Activated T-helper 1 cell treated with anti-CD3 and anti-CD28 coated beads, Interleukin-12 subunit alpha, Interleukin-12 subunit beta, Interleukin-2, Interleukin-4 antibody, amounts not matched to agents 30 ng/mL and 10 ng/mL and 1 ng/mL, durations not matched to agents 14 hours and 24 hours and 36 hours (primary cell): ENCODE measurements at places on chromosomes 6 and 20. TPM values are rescaled to one million over a fixed set of nuclear protein-coding genes. Genes with fewer than 3 reads are reported as not detected.
A peak's percentile ranks its signal among the peaks of the same experiment; 100 is the strongest.

DNA sequence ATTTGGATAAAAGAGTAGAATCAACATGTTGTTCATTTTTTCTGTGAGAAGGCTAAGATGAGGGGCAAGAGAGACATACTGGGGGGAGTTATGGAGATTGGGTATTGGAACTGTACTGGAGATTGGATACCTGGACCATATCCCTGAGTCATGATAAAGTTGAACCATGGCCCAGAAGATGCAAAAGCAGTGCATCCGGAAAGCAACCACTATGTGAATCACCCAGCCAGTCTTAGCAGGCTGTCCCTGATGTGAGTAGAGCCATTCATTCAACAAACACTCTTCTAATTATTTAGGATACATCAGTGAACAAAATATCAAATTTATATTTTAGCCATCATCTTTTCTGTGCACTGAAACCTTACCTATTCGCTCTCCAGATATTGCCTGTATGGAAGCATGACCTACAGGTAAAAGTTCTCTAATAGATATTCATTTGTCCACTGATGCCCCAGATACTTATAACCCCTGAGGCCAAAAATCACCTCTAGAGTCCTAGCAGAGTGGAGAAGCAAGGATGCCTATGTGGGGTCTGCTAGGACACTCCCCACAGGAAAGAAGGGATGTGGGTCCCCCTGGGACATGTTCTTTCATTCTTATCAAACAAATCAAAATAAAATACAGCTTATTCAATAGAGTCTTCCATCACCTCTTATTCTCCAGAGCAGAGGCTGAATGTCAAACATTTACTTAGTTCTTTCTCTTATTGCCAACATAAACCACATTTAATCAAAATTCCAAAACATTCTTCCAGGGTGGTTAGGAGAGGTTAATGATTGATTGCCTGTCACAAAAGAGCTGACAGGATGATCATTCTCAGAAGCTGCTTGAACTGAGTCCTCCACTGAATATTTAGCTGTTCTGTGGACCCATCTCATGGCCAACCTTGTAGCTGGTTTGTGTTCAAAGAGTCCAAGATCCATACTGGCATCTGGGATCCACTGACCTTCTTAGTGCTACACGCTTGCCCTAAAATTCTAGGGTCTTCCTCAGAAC, 37.0 kb upstream of the PKHD1 start:
- H3K4me1 ChIP-seq, result no peaks in the 10 kb centered on the region
- no peaks in the 10 kb centered on the region for H3K36me3 ChIP-seq
- H3K27me3 ChIP-seq, result peaks cover 11% of the 10 kb centered on the region
- no peak overlapping the region for H3K4me3 ChIP-seq
- DNase-seq, result no peak

- H3K4me3 ChIP-seq, result no peak within 1 kb of the TSS
- no peaks in the 10 kb centered on the region for H3K36me3 ChIP-seq
- DNase-seq, result no peak
- no peaks in the 10 kb centered on the region for H3K4me1 ChIP-seq
- H3K27ac ChIP-seq, result no peak within 1 kb of the TSS
- H3K27me3 ChIP-seq, result no peaks in the 10 kb centered on the region
These were observed at the start of gene EYS for GRCh38 chr6:65707126-65707826. TSS of gene EYS (minus strand) at chr6:65707226. CDS start at chr6:65495410, 211,816 bp downstream.

GRCh38 chr6:42264162-42264851, 46.6 kb upstream of the MRPS10 start:
- no peak for DNase-seq
- H3K4me3 ChIP-seq, result no peak overlapping the region

DNA sequence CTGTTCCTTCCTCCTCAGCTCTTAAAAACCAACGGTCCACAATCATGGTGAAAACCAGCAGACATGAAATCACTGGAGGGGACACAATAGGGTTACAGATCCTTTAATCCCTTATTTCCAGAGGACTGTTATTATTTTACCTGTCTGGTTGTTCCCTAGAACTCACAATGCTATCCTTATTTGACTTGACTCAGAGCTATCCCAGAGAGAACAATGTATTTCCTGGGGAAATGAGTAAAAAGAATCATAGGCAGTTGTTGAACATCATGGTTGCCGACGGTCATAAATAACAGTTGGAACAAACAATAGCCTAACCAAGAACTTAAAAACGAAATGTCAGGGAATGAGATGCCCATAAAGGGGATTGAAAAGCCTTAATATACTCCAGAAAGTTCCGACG, 9.3 kb downstream of the OR2H1 start:
- H3K27me3 ChIP-seq, result no peaks in the 10 kb centered on the region
- no peak for DNase-seq
- H3K27ac ChIP-seq, result no peak overlapping the region
- no peaks in the 10 kb centered on the region for H3K4me1 ChIP-seq
- no peak overlapping the region for H3K4me3 ChIP-seq

- no peaks in the 10 kb centered on the region for H3K4me1 ChIP-seq
- no peak overlapping the region for H3K4me3 ChIP-seq
- H3K36me3 ChIP-seq, result no peaks in the 10 kb centered on the region
These were observed 9.0 kb downstream of the CNR1 start for GRCh38 chr6:88157106-88157505.

GRCh38 chr20:5885866-5886265, 64.5 kb downstream of the TRMT6 start:
- H3K4me1 ChIP-seq, result no peaks in the 10 kb centered on the region
- no peak overlapping the region for H3K4me3 ChIP-seq
- no peak overlapping the region for H3K27ac ChIP-seq
- no peaks in the 10 kb centered on the region for H3K36me3 ChIP-seq
- H3K27me3 ChIP-seq, result peaks cover 2% of the 10 kb centered on the region

DNA sequence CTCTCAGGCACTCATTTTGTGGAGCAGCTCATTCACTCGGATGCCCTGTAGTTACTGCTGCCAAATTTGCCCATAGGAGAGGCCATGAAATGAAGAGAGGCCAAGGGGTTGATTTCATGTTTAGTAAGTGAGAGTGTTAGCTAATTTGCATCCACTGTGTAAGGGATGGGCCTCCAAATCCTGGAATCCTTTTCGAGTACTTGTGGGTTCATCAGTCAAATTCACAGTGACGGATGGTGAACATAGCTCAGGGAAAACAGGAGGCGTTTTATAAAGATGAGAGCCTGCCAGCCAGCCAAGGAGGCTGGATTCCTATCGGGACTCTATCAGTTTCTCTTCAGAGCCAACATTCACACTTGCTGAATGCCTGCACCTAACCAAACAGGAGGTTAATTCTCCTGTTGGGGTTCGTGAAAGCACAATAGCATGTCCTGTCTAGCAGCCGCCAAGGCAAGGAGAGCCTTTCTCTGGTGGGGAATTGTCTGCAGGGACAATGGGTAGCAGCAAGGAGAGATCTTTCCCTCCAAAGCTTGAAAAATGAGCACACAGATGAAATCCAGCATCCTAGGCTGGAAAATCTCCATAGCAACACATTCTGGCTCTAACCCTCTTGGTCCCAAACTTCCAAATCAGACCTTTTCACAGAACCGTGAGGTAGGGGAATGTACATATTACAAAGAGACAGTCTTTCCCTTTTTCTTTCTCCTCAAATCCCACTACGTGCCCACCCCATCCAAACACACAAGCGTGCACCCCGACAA, 231.4 kb upstream of the ECI2 start:
- H3K4me1 ChIP-seq, result peaks cover 5% of the 10 kb centered on the region
- H3K27me3 ChIP-seq, result peaks cover 1% of the 10 kb centered on the region
- DNase-seq, result no peak
- no peak overlapping the region for H3K27ac ChIP-seq
- H3K4me3 ChIP-seq, result no peak overlapping the region

- H3K4me3 ChIP-seq, result peak overlapping the region; percentile 39
- H3K36me3 ChIP-seq, result peaks cover 2% of the 10 kb centered on the region
- peaks cover 17% of the 10 kb centered on the region for H3K4me1 ChIP-seq
- H3K27me3 ChIP-seq, result peaks cover 91% of the 10 kb centered on the region
These were observed 39.5 kb downstream of the NCR2 start for GRCh38 chr6:41374618-41375590.

DNA sequence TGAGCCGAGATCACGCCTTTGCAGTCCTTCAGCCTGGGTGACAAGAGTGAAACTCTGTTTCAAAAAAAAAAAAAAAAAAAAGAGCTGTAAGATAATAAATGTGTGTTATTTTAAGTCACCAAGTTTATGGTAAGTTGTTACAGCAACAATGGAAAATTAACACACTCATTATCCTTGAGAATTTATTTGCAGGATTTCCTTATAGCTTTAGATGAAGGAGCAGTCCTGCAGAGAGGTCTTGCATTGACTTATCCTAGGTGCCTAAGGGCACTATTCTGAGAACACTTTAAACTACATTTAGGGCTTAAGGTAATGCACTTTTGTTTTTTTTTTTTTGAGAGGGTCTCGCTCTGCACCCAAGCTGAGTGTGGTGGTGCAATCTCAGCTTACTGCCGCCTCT, 13.8 kb upstream of the SCAF8 start:
- no peak for DNase-seq
- peaks cover 6% of the 10 kb centered on the region for H3K27me3 ChIP-seq
- no peak overlapping the region for H3K4me3 ChIP-seq
- no peaks in the 10 kb centered on the region for H3K4me1 ChIP-seq

The C6orf58 gene
- total RNA-seq, result 0.16 TPM in 1 of 2 replicates, not detected in the other

The KLC4 gene
- total RNA-seq, result 12.7 and 13.7 TPM in 2 replicates

The SRMS gene
- total RNA-seq, result not detected in 2 replicates

The TBCC gene
- total RNA-seq, result 20.1 and 22.3 TPM in 2 replicates
